Activated CD8-positive, alpha-beta memory T cell treated with anti-CD3 and anti-CD28 coated beads for 36 hours (primary cell): ENCODE measurements at places on chromosomes 2 and 18. TPM values are rescaled to one million over a fixed set of nuclear protein-coding genes. Genes with fewer than 3 reads are reported as not detected.

The ERMN gene
- 0.82 TPM for total RNA-seq

The CMPK2 gene
- total RNA-seq, result 0.84 TPM

The MAP3K2 gene
- total RNA-seq, result 49.5 TPM

The ZAP70 gene
- total RNA-seq, result 201 TPM

The ANKRD30B gene
- not detected for total RNA-seq

The L3MBTL4 gene
- total RNA-seq, result 0.17 TPM

The XIRP2 gene
- total RNA-seq, result not detected

The RABL2A gene
- 16.6 TPM for total RNA-seq

The RNU2-63P gene
- 21.4 TPM for total RNA-seq

The VWC2L gene
- not detected for total RNA-seq

The VAMP8 gene
- total RNA-seq, result 96.8 TPM

The RNF152 gene
- total RNA-seq, result 0.17 TPM

The GCG gene
- not detected for total RNA-seq

The SP140 gene
- total RNA-seq, result 110 TPM

The DSG2 gene
- 0.15 TPM for total RNA-seq

The SIX3 gene
- total RNA-seq, result 0.08 TPM

The LYPD1 gene
- not detected for total RNA-seq

The OTOS gene
- not detected for total RNA-seq

The COL4A3 gene
- total RNA-seq, result not detected

The IL36A gene
- total RNA-seq, result not detected

The SLC9A2 gene
- not detected for total RNA-seq

The INHBB gene
- total RNA-seq, result not detected

The MC4R gene
- total RNA-seq, result not detected

The GREB1 gene
- total RNA-seq, result 0.30 TPM

The AFG3L2 gene
- total RNA-seq, result 77.1 TPM

The NOSTRIN gene
- total RNA-seq, result not detected

The SP5 gene
- total RNA-seq, result not detected

The ANKAR gene
- total RNA-seq, result 3.8 TPM

The SERPINE2 gene
- total RNA-seq, result 9.9 TPM

The POTEC gene
- total RNA-seq, result not detected

The UGT1A3 gene
- total RNA-seq, result not detected

The UGT1A10 gene
- total RNA-seq, result not detected

The KIF1A gene
- total RNA-seq, result 2.6 TPM

The QPCT gene
- 6.6 TPM for total RNA-seq

The EMX1 gene
- total RNA-seq, result not detected

The GPR39 gene
- total RNA-seq, result not detected

The SPR gene
- total RNA-seq, result 12.0 TPM

The MALL gene
- 0.65 TPM for total RNA-seq

The LIPG gene
- total RNA-seq, result 0.08 TPM

The YES1 gene
- 27.4 TPM for total RNA-seq

The ALPP gene
- total RNA-seq, result not detected

The HOXD13 gene
- not detected for total RNA-seq

The CYP26B1 gene
- total RNA-seq, result not detected

The CD8A gene
- 433 TPM for total RNA-seq
